Left hindlimb (tissue), 1 donor: ENCODE measurements at places on chromosomes 4 and X.
A peak's percentile ranks its signal among the peaks of the same experiment; 100 is the strongest.

DNA sequence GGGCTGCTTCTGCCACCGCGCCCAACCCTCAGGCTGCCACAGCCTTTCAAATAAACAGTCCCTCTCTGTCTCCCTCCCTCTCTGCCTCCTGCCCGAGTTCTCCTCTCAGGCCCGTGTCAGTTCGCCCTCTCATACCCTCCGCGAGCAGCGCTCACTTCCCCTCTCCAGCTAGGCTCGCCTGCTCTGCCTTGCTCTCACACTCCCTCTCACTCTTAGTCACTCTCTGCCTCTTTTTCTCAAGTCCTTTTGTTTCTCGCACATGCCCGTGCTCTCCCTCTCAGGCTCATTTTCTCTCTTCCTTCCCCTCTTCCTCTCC is 3.2 kb downstream of the EFNB1 start:
- peak; percentile 63 for DNase-seq

GRCh38 chr4:137069473-137069872 is 462.8 kb downstream of the PCDH18 start:
- DNase-seq = no peak

GRCh38 chrX:148620023-148620422 is 119.6 kb downstream of the AFF2 start:
- DNase-seq = no peak

DNA sequence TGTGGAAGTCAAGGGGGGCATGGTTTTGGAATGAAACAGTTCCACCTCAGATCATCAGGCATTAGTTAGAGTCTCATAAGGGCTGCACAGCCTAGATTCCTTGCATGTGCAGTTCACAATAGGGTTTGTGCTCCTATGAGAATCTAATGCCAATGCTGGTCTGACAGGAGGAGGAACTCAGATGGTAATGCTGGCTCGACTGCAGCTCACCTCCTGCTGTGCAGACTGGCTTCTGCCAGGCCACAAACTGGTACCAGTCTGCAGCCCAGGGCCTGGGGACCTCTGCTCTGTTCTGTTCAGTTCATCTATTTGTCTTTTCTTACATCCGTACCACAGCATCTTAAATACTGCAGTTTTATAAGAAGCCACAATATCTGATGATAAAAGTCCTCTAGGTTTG is 12.2 kb upstream of the MSL3 start:
- no peak for DNase-seq

GRCh38 chrX:131778269-131779218 is 234.7 kb downstream of the OR13H1 start:
- no peak for DNase-seq

- DNase-seq = no peak
Measured at GRCh38 chr4:152106781-152107321, 346.0 kb upstream of the GATB start.

DNA sequence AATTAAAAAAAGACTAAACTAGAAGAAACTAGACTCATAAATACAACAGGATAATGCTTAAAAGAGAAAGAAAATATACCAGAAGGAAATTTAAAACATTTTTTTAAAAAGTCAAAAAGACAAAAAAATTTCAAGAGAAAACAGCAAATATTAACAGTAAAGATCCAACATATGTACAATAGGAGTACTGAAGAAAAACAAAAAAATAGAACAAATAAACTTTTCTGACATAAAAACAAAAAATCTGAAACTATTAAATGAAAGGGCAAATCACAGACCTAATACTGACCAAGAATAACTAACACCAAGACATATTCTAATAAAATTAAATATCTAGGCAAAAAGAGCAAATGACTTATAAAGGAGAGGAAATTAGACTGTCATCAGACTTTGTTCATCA is 11.5 kb downstream of the DNAJB14 start:
- no peak for DNase-seq

DNA sequence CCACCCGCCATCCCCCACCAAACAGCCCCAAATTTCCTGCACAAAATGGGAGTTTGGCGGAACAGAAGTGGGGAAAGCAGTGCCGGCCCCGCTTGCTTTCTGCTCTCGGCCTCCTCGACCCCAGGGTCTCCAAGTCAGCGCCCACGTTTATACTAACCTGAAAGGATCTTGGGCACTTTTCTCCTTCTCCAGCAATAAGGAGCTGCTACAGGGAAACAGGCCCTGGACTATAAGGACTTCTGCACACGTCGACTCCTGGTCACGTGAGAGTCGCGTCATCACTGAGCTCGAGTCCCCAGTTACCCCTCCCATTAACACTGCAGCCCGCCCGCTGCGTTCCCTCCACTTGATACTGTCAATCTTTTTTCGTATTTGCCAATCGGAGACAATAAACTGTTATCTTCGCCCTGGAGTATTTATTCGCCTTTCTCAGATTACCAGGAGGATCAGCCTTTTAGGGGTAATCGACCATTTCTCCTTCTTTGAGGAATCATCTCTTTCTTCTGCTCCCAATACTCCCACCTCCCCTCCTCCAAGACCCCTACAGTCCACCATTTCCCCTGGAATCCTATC is at the start of gene TCEAL8:
TCEAL8 (minus strand) TSS at position 235 of the 573 bp plus-strand sequence. CDS start 1,176 bp downstream, outside the sequence.
- DNase-seq = peak; percentile 83

- no peak for DNase-seq
Measured at GRCh38 chr4:41963105-41963504, 18.5 kb upstream of the DCAF4L1 start.
